ENCODE measurements at places on chromosomes 3 and 15.

- DNase-seq = peak; percentile 81
Observed at GRCh38 chr3:112699436-112699978, 58.6 kb upstream of the CCDC80 start.

DNA sequence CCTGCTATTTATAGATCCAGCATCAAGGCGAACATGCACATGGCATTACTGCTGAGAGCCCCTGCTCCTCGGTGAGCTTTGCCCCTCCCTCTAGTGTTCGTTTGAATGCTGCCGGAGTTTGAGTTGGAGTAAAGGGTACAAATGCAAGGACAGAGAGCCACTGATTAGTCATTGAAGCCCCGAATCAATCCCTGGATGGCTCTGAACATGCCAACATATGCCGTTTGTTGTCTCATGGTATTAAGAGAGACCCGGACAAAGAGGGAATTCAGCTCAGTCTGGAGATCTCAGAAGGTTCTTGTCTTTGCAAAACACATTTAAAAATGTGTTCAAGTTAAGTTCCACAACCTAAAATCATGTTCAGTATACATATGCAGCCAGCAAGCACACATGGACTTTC is 789.2 kb upstream of the NR2F2 start:
- no peak for DNase-seq

- no peak for DNase-seq
Observed at GRCh38 chr15:31511707-31512310, 185.2 kb downstream of the KLF13 start.

DNA sequence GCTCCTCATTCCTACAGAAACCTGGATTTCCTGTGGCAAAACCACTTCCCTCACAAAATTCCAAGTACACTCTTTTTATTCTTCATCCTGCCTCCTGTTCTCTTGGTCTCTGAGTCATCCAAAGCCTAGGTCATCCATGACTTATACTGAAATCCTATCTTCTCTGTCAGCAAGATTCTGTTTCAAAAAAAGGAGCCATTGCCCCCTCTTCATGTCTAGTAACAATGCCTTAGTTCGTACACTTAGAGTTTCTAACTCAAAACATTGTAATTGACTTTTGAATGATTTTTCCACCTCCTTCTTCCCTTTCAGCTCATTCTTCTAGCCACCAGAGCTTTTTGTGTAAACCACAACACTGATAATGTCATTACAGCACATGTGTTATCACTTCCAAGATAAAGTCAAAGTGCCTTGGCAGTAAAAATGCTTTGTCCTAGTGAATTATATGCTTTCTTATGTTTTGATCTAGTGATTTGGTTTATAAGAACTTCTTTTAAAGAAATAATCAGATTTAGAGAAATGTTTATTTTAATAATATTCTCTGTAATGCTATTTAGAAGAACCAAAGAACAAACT is 256.5 kb upstream of the NECTIN3 start:
- DNase-seq = peak; percentile 93

GRCh38 chr3:9316881-9317361 is 45.9 kb upstream of the THUMPD3 start:
- DNase-seq = peak; percentile 56

DNA sequence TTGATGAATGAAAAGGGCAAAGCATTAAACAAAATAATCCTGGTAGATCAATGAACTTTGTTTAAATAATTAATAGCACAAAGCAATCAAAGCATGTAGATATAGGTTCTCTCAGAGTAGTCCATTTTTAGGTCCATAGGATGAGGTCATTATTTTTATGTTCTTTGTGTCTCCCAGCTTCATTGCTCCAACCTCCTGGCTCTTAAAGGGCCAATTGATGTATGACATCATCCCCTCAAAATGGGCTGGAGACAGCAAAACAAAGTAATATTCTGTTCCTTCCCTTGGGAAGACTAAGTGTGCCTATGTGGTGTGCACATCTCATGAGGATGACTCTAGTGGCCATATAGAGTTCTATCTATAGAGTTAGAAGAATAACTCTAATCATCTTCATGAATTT is 49.5 kb downstream of the HMG20A start:
- DNase-seq = no peak

DNA sequence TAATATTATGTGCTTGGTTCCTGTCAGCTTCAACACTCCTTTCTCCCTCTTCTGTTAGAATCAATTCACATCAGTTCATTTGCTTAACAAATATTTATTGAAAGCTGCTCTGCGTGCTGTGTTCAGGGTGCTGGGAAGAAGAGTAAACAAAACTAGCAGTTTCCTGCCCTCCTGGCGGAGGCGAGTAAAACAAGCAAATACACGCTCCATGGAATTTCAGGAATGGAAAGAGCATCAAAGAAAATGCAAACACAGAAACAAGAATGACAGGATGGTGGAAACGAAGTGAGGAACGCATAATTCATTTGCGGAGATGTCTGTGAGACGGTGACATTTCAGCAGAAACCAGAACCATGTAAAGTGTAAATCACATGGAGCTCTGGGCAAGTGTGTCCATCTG is 49.4 kb upstream of the SPTSSB start:
- DNase-seq = no peak

- DNase-seq = peak; percentile 46
Observed at GRCh38 chr3:25895031-25895430, 105.1 kb downstream of the OXSM start.

GRCh38 chr3:166362698-166363097 is 525.5 kb upstream of the BCHE start:
- DNase-seq = no peak

GRCh38 chr15:67077641-67078215 is 12.3 kb downstream of the SMAD3 start:
- DNase-seq = no peak

- DNase-seq = no peak
Observed at GRCh38 chr3:157323360-157323759, 113.3 kb upstream of the PTX3 start.
